ENCODE measurements at places on chromosomes 6 and 20.

DNA sequence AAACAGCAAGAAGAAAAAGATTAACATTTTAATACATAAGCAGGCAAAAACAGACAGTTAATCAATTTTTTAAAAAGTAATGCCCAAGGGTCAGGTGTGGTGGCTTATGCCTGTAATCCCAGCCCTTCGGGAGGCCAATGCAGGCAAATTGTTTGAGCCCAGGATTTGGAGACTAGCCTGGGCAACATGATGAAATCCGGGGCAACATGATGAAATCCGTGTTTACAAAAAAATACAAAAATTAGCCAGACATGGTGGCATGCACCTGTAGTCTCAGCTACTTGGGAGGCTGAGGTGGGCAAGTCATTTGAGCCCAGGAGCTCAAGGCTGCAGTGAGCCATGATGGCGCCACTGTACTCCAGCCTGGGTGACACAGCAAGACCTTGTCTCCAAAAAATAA lies 94.1 kb upstream of the DST start:
- DNase-seq: no peak

DNA sequence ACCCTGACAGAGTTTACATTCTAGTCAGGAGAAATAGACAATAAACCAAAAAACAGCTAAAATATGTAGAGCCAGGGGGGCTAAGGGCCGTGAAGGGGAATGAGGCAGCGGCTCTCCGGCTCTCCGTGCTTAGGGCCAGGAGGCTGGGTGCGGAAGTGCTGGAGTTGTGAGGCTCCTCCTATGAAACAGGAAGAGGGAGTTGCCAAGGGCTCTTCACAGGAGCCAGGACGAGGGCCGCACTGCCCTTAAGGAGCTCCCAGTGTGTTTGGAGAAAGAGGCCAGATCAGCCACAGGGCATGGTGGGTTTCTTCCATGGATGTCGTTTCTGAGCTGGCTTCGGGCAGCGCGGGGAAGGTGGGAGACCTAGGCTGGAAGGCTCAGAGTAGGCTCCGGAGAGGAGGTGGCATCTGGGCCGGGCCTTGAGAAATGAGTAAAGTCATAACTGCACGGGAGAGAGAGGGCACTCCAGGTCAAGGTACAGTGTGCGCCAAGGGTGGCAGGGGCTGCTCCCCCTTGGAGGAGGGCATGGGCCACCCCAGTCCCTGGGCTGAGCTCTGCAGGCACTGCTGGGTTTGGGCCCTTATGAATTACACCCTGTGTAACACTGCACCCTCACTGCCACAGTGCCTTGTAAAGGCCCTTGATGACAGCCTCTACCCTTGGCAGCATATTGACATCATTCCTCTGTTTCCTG lies 20.8 kb upstream of the MLN start:
- no peak for DNase-seq

DNA sequence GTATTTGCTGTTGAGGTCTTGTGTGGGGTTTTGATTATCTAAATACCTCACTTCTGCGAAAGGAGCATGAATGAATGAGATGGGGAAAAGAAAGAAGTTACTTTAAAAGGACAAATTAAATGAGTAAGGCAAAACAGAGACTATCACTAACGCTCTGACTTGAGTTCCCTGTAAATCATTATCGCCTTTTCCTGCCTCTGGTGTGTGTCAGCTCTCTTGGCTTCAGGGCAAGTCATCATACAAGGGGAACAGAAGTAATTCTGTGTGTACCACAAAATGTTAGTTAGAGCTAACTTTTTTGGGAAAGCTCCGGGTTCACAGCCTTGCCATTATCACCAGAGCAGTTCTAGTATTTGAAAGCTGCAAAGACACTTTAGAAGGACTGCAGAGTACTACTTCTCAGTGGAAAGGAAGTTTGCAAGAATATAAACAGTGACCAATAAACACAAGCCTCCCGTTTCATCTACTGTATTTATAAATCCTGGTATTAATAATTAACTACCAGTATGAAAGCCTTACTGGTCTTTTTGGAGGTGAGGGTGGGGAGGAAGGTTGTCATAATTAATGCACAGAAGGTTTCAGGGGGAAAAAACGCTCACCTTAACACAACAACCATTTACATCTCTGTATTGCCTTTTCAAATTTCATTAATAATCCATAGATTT lies 1.2 kb downstream of the DZANK1 start:
- no peak for DNase-seq

- DNase-seq: no peak
Measured at GRCh38 chr6:44943541-44943940, 384.6 kb upstream of the RUNX2 start.

DNA sequence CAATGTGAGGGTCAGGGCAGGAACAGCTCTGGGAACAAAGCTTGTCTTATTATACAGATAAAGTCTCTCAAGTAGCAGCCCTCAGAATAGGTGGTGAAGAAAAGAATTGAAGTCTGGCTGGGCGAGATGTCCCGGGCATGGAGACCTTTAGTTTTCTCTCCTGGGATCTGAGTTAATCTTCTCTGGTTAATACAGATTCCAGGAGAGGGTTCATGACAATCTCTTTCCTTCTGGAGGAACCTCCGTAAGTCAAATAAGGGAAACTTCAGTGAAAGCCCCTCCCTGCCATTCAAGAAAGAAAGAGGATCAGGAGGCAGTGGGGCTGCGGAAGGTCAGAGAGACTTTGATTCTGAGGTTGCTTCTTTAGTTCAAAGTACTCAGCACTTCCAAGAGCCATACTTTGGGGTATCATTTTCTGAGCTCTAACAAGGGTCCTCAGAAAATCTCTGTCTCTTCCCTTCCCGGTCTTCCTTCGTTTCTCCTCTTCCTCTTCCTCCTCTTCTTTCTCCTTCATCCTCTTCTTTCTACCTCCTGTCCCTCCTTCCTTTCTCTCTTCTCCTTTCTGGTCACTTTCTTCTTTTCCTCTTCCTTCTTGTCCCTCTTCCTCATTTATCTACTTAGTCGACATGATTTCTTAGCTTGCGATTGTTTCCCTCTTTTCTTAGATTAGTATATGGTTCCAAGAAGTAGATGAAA lies 4.6 kb upstream of the ZNF184 start:
- no peak for DNase-seq

GRCh38 chr6:161686655-161687054 lies 412.8 kb upstream of the AGPAT4 start:
- DNase-seq: no peak
